ENCODE measurements at places on chromosomes 11 and 22.

- no peak for DNase-seq
Measured at GRCh38 chr11:91946397-91946951, 278.1 kb upstream of the FAT3 start.

GRCh38 chr11:11537871-11538270, 83.9 kb downstream of the GALNT18 start:
- DNase-seq = no peak

DNA sequence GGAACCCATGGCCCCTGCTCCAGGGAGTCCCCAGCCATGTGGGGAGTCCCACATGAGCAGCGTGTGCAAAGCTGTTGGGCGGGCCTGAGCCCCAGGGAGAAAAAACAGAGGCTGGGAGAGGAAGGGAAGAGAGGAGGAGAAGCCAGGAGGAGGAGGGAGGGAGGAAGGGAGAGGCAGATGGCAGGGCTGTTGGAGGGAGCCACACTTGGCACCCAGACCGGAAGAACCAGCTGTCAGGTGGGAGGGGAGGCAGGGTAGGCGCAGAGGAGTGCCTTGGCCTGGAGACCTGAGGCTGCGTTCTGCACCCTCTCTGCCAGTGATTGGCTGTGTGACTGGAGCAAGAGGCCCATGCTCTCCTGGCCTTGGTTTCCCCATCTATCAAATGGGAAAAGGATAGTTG, 6.7 kb downstream of the SYNGR1 start:
- DNase-seq = no peak

DNA sequence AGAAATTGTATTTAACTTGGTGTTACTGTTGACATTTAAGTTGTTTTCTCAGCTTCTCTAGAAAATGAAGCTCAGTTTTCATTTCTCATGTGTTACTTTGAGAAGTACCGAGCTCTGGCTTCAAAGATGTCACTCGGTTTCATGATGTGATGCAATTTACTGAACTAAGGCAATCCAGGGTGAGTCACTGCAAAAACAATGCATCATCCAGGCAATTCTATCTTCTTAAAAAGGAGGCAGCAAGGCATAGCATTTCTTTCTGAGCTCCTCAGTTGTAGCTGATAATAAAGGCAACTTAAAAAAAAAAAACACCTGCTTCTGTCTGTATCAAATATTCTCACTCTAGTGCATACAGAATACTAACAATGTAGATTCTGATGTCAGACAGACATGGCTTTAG, 91.1 kb upstream of the KCNA4 start:
- DNase-seq = no peak

GRCh38 chr11:110526323-110526722, 96.6 kb downstream of the FDX1 start:
- DNase-seq = no peak

- no peak for DNase-seq
Measured at GRCh38 chr11:62546929-62547625, 471 bp upstream of the AHNAK start.

DNA sequence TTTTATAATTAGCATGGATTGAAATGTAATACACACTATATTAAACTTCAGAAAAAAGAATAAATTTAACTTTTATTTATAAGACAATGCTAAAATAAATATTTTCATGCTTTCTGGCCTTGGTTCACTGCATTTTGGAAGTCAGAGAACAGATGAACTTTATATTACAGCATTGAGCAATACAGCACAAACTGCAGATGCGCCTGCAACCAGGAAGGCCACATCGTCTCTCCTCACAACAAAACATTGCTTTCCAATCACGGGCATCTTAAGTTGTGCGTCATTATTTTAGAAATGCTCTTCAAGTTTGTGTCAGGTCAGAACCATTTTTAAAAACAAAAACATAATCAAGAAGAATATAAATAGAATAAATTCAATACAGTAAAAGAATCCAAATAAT, 89.3 kb upstream of the CEP126 start:
- DNase-seq = no peak

- no peak for DNase-seq
Measured at GRCh38 chr11:109422870-109423465, 978 bp downstream of the C11orf87 start.

GRCh38 chr11:65498977-65499712, at the start of gene MALAT1:
Gene MALAT1 (plus strand): TSS chr11:65499045.
- DNase-seq = peak; percentile 96

DNA sequence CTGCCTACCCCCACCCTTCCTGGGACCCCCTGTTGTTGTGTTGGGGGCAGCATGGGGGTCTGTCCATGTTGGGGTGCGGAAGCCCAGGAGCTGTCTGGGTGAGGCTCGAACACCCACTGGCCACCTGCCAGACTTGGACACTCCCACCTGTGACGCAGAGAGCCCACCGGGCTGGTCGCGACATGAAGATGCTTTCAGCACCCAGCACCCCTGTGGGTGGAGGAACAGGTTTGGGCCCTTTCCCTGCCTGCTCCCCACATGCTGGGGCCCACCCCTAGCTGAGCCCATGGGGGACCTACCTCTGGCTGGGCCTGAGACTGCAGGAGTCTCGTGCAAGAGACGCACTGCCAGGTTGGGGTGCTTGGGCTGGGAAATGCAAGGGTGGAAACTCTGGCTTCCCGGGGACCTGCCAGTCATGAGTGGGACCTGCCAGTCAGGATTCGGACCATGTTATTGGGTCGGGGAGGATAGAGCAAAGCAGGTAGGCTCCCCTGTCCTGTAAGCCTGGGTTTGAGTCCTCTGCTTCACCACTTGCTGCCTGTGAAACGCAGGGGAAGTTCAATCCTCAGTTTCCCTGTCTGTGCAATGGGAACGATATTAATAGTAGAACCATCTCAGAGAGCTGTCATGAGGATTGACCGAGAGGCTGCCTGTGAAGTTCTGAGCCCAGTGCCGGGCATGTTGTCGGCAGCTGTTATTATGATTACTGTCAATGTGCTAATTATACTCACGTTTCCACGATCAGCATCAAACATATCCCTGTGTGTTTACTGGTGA, 24.1 kb downstream of the KIAA1671 start:
- DNase-seq = no peak

GRCh38 chr11:4026389-4026788, 68.2 kb upstream of the RRM1 start:
- no peak for DNase-seq

- no peak for DNase-seq
Measured at GRCh38 chr11:10728789-10729472, 22.1 kb upstream of the CTR9 start.
